B cell (primary cell): ENCODE measurements at places on chromosomes 16 and 17.

- DNase-seq, result no peak
Measured at GRCh38 chr17:9056566-9056965, 35.3 kb downstream of the NTN1 start.

- DNase-seq, result no peak
Measured at GRCh38 chr16:82649766-82650165, 23.0 kb downstream of the CDH13 start.

DNA sequence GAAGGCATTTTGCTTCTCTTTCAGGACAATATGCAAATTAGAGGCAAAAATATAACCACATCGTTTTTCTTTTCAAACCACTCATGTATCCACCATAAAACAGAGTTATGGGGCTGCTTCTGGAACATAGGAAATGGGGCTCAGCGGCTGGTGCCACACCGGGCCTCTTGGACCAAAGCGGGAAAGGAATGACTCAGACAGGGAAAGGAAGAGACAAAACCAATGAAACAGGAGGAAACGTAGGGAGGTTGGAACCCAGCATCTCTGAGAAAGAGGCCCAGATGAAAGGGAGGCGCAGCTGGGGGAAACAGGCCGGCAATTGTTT lies 28.5 kb downstream of the CUEDC1 start:
- no peak for DNase-seq

GRCh38 chr17:17623904-17624303 lies 32.4 kb upstream of the PEMT start:
- no peak for DNase-seq

GRCh38 chr17:70268383-70268782 lies 99.1 kb downstream of the KCNJ2 start:
- no peak for DNase-seq
